Activated CD4-positive, alpha-beta T cell treated with anti-CD3 and anti-CD28 coated beads for 36 hours (primary cell): ENCODE measurements at places on chromosomes 16 and 17. TPM values are rescaled to one million over a fixed set of nuclear protein-coding genes. Genes with fewer than 3 reads are reported as not detected.
A peak's percentile ranks its signal among the peaks of the same experiment; 100 is the strongest.

Gene ZNF75A
- total RNA-seq, result 23.2 TPM

Gene FTO
- total RNA-seq, result 50.9 TPM

DNA sequence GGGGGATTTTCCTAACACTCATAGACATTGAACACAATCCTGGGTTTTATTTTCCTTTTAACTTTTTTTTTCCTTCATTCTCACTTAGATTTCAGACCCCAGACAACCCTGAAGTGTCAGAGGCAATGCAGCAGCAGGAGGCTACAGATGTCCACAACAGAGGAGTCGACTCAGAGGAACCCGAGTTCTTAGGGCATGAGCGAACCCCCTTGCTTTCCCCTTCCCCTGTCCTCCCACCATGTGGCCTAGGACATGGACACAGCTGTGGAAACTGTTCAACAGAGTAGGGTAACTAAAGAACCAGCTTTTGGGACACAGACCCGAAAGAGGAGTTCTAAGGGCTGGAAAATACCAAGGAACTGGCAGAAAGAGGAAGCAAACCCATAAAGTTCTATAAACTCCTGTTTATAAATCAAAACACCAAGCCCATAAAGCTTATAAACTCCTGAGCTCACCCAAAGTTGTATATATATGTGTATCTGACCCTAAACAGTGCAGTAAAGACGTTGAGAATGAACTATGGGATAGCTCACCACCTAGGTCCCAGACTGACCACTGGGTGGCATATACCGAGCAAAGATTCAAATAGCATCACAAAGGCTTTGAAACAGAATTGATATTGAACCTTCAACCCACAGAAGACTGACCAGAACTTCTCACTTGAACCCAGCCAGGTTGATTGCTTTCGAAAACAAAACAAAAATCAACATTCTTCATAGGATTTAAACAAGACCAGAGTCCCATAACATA is 33.9 kb downstream of the CMTM4 start:
- no peak for DNase-seq

DNA sequence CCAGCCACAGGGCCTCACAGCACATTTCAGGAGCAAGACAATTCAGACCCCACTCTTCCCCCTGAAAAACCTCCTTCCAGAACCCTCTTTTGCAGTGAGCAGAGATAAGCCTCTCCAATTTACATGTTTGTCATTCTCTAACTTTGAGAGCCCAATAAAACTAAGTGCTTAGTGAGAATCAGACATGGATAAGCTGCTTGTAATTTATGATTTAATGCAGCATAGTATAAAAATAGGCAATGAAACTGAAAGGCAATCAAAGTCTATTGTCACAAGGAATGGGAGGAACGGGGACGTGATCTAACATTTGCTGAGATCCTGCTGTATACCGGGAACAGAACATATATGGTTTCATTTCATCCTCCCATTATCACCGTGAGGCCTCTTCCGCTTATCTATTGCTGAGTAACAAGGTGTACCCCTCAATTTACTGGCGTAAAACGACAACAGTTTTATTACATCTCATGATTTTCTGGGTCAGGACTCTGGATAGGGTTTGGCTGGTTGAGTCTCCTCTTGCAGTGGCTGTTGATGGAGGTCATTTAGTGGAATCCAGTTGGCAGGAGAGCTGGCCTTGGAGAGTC is 597.4 kb downstream of the MAF start:
- DNase-seq, result no peak

DNA sequence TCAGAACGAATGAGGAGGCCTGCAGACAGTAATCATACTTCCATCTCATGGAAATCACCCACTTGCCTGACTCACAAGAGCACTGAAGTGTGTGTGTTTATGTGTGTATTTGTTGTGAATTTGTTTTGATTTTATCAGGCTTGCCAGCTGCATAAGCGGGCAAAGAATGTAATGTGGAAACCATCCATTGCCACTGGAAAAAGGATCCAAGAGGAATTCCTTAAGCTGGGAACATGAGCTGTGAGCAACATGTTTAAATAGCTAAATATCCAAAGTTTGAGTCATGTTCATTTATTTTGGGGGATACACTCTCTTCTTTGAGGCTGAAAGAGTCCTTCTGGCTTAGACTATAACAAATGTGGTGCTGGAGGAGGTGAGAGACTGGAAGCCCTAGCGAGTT is 198.4 kb upstream of the TBX2 start:
- DNase-seq, result no peak

Gene PTX4
- total RNA-seq, result not detected

Gene USP6
- total RNA-seq, result not detected

- DNase-seq, result peak; percentile 23
Observed at GRCh38 chr16:27239906-27240655, 28.5 kb downstream of the NSMCE1 start.

GRCh38 chr16:53094013-53094630 is 39.3 kb downstream of the CHD9 start:
- DNase-seq, result peak; percentile 9

GRCh38 chr17:13933441-13934276 is 135.6 kb upstream of the COX10 start:
- no peak for DNase-seq

DNA sequence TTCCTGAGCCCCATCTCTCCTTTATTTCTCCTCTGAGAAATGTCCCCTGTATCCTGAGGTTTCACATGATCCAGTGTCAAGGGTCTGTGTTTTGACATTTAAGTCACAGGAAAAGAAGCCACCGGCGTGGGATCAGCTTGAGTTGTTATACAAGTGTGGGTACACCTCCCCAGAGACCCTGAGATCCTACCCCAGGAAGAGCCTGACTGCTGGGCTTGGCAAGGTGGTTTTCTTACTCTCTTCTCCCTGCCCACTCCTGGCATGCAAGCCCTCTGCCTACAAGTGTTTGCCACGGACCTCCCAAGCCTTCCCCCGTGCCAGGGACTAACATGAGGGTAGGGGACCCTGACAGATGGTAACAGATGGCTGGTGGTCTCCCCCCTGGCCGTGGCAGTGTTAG is 2.8 kb upstream of the ARHGAP27 start:
- no peak for DNase-seq

GRCh38 chr16:11394593-11394960 is 49.3 kb downstream of the RMI2 start:
- DNase-seq, result no peak

GRCh38 chr16:4358831-4359561 is 7.9 kb upstream of the PAM16 start:
- peak; percentile 81 for DNase-seq

Gene RHBDF2
- 23.9 TPM for total RNA-seq
